ENCODE measurements at places on chromosomes 6 and 20.

DNA sequence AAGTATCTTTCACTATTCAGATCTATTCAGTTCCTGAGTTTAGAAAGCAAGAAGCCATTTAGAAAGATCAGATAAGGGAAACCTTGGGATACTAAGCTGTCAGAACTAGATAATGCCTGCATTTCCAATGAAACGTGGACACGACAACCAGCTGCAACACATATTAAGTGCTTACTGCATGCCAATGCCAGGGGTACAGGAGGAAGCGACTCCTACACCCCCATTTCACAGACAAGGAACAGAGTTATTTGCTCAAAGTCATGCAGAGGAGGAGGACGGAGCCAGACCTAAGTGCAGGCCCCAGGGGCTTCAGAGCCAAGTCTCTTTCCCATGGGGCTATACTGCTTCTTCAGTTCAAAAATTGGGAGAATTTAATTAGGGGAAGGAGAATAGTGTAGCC, 62.4 kb downstream of the PREX1 start:
- no peak for DNase-seq

- DNase-seq, result no peak
These were observed 28.8 kb upstream of the TULP4 start for GRCh38 chr6:158283304-158283980.

DNA sequence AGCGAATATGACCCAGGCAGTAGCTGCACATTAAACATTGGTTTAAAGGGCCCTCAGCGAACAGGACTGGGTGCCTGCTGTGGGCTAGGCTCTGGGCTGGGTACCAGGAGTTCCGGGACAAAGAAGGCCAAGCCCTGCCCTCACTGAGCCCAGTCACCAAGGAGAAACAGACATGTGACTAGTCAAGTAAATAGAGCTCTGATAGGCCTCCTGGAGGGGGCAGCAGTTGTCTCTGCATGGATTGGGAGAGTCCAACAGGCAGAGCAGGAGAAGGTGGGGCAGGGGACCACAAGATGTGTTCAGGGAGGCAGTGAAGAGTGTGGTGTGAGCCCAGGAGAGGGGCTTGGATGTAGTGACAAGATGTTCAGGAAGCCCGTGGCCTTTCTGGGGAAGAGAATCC, 3.1 kb downstream of the HM13 start:
- DNase-seq, result no peak

DNA sequence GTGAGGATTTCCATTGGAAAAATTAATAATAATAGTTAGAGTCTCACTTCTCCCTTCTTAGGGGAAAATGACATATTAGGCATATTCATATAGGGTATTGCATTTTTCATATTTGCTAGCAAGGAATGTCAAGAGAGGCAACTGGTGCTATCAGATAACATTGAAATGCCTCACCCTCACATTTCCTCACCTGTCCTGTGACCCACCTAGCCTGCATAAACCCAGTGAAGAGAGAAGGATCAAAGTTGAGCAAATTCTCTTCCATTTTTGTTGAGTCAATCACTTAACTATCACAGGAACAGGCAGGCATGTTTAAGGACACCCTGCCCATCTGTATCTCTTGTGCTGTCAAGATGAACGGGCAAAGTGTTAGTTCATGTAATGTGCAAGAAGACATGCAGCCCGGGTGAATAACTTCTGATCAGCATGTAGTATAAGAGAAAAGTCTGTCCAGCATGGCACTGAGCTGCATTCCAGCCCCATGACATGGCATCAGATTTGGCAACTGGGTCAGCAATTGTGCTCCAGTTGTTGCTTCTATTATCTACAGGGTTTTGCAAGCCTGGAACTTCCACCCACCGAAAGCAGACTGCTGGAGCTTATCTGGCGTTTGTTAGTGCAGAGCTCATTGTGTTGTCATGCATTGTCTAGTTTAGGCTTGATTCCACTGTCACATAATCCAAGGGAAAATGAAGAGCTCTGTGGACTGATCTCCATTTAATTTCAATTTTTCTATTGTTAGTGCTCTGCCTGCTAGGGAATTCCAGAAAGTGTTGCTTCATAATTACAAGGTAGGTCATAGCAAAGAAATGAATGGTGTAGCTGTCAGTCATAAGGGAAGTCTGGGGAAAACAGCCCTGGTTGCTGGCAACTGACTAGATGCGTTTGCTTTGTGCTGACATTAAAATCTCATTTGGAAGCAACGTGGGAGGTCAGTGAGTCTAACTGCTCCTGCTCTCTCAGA, 138.4 kb upstream of the TNFAIP3 start:
- DNase-seq, result no peak

- DNase-seq, result no peak
These were observed 13.1 kb downstream of the NRSN1 start for GRCh38 chr6:24139080-24139479.

- DNase-seq, result no peak
These were observed 1.7 kb upstream of the KIZ start for GRCh38 chr20:21124190-21124589.

GRCh38 chr20:22382742-22383141, 201.6 kb downstream of the FOXA2 start:
- no peak for DNase-seq

All from right kidney (tissue), 9 donors.